ENCODE measurements at places on chromosomes 7 and 10. TPM values are rescaled to one million over a fixed set of nuclear protein-coding genes. Genes with fewer than 3 reads are reported as not detected.

TWIST1 gene
- 11.9 TPM for polyA plus RNA-seq

EFCAB10 gene
- polyA plus RNA-seq: not detected

PRSS1 gene
- polyA plus RNA-seq: 19.9 TPM

AOC1 gene
- polyA plus RNA-seq: 0.23 TPM

Data from aorta (tissue), 5 donors.